ENCODE measurements at places on chromosomes 2 and 18.
A peak's percentile ranks its signal among the peaks of the same experiment; 100 is the strongest.

DNA sequence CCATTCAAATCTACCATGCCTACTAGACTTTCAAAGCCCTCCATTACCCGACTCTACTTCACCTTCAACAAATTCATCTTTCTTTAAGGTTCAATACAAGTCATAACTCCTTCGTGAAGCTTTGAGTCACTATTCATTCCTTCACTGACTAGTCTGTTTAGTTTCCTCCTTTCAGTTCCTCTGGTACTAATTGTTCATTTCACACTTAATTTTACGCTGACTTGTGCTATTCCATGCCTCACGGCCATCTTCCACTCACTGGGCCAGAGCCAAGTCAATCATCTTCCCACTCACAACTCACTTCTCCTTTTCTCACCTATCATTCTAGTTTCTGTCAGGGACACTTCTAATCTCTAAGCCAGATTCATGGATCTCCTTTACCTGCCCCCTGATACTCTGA lies 136.2 kb downstream of the MTX2 start:
- no peak for DNase-seq

DNA sequence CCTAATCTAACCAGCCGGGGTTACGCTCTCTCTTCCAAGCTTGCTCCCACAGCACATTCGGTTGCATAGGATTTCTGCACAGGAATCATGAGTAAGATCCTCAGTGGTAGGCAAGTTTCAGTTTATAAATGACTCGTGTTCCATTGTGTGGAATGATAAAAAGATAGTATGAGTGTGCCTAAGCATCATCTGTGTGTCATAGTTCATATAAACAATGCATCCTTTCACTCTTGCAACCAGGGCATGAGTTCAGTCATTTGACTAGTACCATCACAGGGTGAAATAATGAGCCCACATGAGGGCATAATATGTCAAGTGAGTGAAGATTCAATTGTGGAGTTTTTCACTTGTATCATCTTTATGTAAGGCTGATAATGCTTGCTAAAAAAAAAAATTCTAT lies 417.1 kb upstream of the CDH2 start:
- no peak for DNase-seq

- peak; percentile 84 for DNase-seq
These were observed 30.4 kb downstream of the TOGARAM2 start for GRCh38 chr2:29011418-29012060.

DNA sequence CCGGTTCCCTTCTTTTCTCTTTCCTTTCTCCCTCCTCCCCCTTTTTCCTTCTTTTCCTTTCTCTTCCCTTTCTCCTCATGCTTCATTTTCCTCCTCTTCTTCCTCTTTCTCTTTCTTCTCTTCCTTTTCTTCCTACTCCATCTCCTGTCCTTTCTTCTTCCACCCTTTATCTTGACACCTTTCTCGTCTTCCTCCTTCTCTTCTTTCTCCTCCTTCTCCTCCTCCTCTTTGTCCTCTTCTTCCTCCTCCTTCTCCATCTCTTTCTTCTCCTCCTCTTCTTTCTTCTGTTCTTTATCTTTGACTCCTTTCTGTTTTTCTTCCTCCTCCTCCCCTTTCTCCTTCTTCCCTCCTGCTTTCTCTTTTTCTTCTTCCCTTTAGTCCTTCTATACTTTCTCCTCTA lies 53.2 kb downstream of the CELF4 start:
- DNase-seq: no peak

DNA sequence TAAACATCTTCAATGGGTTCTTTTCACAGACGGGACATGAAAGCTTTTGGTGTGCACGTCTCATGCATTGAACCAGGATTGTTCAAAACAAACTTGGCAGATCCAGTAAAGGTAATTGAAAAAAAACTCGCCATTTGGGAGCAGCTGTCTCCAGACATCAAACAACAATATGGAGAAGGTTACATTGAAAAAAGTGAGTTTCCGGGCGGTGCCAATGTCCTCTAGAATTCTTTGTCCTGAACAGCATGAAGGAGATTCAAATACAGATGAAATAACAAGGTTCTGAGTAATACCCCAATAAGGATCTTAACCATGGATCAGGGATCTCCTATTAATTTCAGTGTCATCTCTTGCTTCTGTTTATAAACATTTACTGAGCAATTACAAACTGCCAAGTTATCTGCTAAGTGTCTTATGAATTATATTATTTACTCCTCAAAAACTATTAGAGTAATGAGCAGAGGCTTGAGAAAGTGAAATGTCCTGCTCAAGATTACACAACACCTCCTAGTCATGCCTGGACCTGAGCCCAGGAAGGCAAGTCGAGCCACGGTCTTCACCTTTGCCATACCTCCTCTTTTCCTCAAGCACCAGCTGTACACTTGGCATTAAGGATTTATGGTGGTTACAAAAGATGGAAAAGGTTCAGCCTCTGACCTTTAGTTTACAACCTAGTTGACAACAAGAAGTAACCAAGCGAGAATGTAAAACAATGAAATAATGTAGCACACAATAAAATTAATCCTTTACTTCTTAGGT lies 22.6 kb downstream of the DHRS9 start:
- no peak for DNase-seq

DNA sequence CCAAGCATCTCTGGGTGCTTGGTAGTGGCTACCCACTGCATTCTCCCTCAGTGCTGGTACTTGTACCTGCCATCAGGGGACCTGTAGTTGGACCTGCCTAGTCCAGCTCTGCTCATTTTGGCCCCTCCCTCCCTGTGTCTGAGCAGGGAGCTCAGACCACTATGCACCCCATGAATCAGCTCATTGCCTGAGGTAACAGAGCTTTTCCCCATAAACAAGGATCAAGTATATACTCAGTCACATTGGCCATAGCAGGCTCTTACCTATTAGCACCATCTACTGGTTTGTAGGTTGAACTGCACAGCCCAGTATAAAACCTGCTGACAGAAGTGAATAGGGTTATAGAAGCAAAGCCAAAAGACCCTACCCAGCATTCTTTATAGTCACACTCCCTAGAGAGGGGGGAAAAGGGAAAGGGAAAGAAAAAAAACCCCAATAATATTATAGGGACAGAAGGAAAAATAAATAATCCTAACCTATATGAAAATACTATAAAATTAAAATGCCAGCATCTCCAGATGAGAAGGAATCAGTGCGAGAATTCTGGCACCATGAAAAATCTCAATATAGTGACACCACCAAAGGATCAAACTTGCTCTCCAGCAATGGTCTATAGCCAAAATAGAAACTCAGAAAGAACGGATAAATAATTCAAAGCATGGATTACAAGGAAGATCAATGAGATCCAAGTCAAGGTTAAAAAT lies 6.9 kb upstream of the FLACC1 start:
- DNase-seq: no peak

Measured in activated gamma-delta T cell treated with Interleukin-2 at 50 U/mL for 16 hours (primary cell).